Activated naive CD4-positive, alpha-beta T cell (primary cell): ENCODE measurements at places on chromosomes 3 and 15.
A peak's percentile ranks its signal among the peaks of the same experiment; 100 is the strongest.

DNA sequence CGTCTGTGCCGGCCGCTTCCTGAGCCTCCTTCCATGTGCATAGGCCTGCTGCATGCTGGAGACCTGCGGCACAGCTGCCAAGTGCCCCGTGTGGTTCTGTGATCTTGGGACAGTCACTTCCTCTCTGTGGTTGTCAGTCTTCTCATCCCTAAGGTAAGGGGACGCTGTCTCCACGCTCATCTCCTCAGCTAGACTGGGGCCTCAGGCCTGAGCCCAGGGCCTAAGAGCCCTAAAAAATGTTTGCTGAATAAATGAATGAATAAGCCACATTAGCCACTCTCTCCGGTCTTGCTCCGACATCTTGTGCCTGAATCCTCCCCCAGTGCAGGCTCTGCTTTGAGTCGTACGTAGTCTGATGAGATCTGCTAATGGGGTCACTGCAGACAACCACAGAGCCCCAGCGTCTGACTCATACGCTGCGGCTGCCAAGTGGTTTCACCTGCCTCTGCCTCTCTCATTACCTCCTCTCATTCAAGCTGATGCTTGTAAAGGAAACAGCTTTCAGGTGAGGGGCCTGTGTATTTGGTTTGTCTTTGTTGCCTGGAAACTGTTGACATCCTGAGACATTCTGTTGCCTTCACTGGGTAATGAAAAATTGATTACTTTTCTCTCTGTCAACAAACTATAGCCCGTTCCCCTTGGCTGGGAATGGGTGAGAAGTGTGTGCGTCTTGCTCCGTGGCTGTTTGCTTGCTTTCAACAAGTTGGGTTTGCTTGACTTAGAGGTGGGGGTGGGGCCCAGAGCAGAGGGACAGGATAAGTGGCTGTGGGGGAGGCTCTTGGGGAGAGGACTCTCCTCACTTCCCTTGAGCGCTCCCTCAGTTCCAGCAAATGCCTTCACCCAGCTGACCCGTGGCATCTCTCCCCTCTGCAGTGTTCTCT lies 15.9 kb downstream of the RPLP1 start:
- DNase-seq = peak; percentile 71

GRCh38 chr3:45011756-45012508 lies 14.2 kb upstream of the CLEC3B start:
- no peak for DNase-seq

GRCh38 chr15:89396723-89397652 lies 62.4 kb upstream of the POLG start:
- DNase-seq = no peak

GRCh38 chr3:125014570-125015179 lies 41.1 kb downstream of the HEG1 start:
- no peak for DNase-seq

- DNase-seq = no peak
Observed at GRCh38 chr3:171057072-171057471, 30.6 kb upstream of the SLC2A2 start.

- DNase-seq = no peak
Observed at GRCh38 chr3:122615303-122615702, 37.9 kb downstream of the PARP15 start.

- DNase-seq = no peak
Observed at GRCh38 chr15:83320404-83320803, 35.9 kb upstream of the BNC1 start.
